Caco-2 (cell line): ENCODE measurements at places on chromosomes 7 and 10. TPM values are rescaled to one million over a fixed set of nuclear protein-coding genes. Genes with fewer than 3 reads are reported as not detected.

Gene CTBP2
- total RNA-seq = 97.2 and 99.6 TPM in 2 replicates

Gene LEP
- total RNA-seq = not detected in 2 replicates

Gene ODAD2
- not detected in 2 replicates for total RNA-seq

Gene ZNF316
- total RNA-seq = 34.1 and 34.3 TPM in 2 replicates

- H3K36me3 ChIP-seq = no peaks in the 10 kb centered on the region
- no peak overlapping the region for H3K4me3 ChIP-seq
- H3K27me3 ChIP-seq = no peaks in the 10 kb centered on the region
- DNase-seq = no peak
- H3K4me1 ChIP-seq = no peaks in the 10 kb centered on the region
- no peak overlapping the region for H3K27ac ChIP-seq
Observed at GRCh38 chr10:16386855-16387254, 50.0 kb upstream of the PTER start.

- H3K27me3 ChIP-seq = no peaks in the 10 kb centered on the region; the same call in 1 of the 2 replicates
- H3K4me3 ChIP-seq = no peak overlapping the region
- DNase-seq = no peak
- H3K36me3 ChIP-seq = no peaks in the 10 kb centered on the region
- no peaks in the 10 kb centered on the region for H3K4me1 ChIP-seq
Observed at GRCh38 chr10:30980951-30981616, 50.6 kb downstream of the ZNF438 start.

GRCh38 chr7:100413889-100414288, 14.6 kb downstream of the ZCWPW1 start:
- no peak overlapping the region for H3K27ac ChIP-seq
- H3K4me1 ChIP-seq = no peaks in the 10 kb centered on the region
- H3K27me3 ChIP-seq = 0 out of 2 replicates have a peak, but pooled peaks cover 1% of the 10 kb centered on the region
- no peak overlapping the region for H3K4me3 ChIP-seq

GRCh38 chr7:29453021-29453420, 110.6 kb upstream of the PRR15 start:
- no peaks in the 10 kb centered on the region for H3K27me3 ChIP-seq
- H3K27ac ChIP-seq = no peak overlapping the region
- no peak overlapping the region for H3K4me3 ChIP-seq
- no peak for DNase-seq
- H3K36me3 ChIP-seq = no peaks in the 10 kb centered on the region

DNA sequence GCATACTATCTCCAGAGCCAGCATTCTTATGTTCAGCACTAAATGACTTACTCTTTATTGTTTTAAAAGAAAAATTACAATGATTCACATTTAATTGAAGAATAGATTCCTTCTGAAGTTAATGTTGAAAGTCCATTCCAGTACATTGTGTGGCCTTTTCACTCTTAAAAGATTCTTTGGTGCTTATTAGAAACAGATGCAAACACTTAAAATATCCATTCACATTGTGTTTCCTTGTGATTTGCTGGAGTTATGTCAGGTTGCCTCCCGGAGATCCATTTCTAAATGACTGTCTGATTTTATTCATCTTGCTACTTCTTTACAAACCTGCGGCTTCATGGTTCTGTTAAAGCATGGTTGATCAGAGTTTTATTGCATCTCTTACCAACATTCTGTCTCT, 152.8 kb downstream of the FOXP2 start:
- no peak overlapping the region for H3K27ac ChIP-seq
- no peaks in the 10 kb centered on the region for H3K4me1 ChIP-seq
- no peak for DNase-seq
- H3K36me3 ChIP-seq = no peaks in the 10 kb centered on the region
- no peaks in the 10 kb centered on the region for H3K27me3 ChIP-seq

DNA sequence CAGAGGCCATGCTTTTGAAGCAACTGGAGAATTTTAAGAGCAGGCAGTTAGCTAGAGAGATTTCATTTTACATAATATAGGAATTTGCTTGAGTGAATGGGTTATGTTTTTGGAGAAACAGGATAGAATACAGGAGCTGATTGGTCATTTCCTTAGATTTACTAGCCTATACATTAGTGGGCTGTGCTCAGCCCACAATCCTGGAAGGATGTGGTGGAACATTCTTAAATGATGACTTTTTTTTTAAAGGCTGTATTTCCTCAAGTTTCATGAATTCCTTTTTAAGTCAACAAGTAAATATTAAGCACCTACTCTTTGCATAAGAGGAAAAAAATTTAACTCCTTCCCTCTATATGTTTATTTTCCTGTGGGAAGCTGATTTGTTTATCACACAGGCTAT, 314.4 kb upstream of the BMPER start:
- no peak for DNase-seq
- H3K4me3 ChIP-seq = no peak overlapping the region
- H3K27ac ChIP-seq = no peak overlapping the region
- no peaks in the 10 kb centered on the region for H3K36me3 ChIP-seq
- no peaks in the 10 kb centered on the region for H3K4me1 ChIP-seq

- no peak overlapping the region for H3K4me3 ChIP-seq
- H3K27me3 ChIP-seq = no peaks in the 10 kb centered on the region; the same call in 1 of the 2 replicates
- H3K27ac ChIP-seq = no peak overlapping the region
- H3K4me1 ChIP-seq = no peaks in the 10 kb centered on the region
- H3K36me3 ChIP-seq = no peaks in the 10 kb centered on the region
Observed at GRCh38 chr7:45595809-45596664, 21.9 kb downstream of the ADCY1 start.

- H3K4me3 ChIP-seq = no peak overlapping the region
- H3K4me1 ChIP-seq = no peaks in the 10 kb centered on the region
- no peak overlapping the region for H3K27ac ChIP-seq
- H3K36me3 ChIP-seq = no peaks in the 10 kb centered on the region
- H3K27me3 ChIP-seq = no peaks in the 10 kb centered on the region
- DNase-seq = no peak
Observed at GRCh38 chr7:102914585-102914984, 1.8 kb downstream of the LRRC17 start.

DNA sequence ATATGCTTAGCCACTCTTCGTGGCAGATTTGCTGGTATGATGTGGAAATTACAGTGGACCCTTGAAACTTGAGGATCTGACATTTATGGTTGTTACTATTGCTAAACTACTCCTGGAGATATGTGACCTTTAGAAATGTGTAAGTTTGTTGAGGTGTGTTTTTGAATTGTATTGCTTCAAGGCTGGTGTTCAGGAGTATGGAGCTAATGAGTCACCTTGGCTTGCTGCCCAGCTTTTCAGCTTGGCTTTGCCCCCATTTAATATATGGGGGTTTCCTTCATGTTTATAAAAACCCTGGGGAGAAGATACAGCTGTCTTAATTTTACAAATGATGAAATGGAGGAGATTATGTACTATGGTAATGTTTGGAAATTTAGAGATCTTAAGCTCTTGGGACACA, 11.6 kb downstream of the HBP1 start:
- H3K27ac ChIP-seq = no peak overlapping the region
- H3K4me1 ChIP-seq = peaks cover 7% of the 10 kb centered on the region; the same call in 1 of the 2 replicates
- no peaks in the 10 kb centered on the region for H3K36me3 ChIP-seq
- DNase-seq = no peak
- H3K27me3 ChIP-seq = no peaks in the 10 kb centered on the region

DNA sequence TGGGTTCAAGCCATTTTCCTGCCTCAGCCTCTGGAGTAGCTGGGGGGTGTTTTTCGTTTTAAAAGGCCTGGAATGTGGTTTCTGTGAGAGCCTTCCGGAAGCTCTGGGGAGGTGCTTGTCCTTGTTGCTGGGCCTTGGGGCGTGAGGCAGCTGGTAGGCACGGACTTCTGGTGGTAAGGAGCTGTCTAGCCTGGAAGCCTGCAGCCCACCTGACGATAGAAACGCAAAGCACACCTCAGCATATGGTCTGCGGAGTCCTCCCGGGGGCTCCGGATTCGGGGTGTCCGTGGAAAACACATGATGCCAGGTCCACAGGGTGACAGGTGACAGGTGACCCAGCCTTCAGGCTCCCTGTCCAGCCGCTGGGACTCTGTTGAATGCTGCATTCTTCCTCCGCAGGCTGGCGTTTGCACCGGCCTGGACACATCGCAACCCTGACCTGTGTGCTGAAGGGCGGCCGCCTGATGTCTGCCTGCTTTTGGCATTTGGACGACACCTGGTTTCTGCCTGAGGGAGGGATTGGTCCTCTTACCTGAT, 37.3 kb downstream of the INPP5A start:
- DNase-seq = peak; percentile 40
- peak overlapping the region; percentile 26 for H3K27ac ChIP-seq
- H3K27me3 ChIP-seq = no peaks in the 10 kb centered on the region
- no peaks in the 10 kb centered on the region for H3K36me3 ChIP-seq
- H3K4me1 ChIP-seq = peaks cover 33% of the 10 kb centered on the region

DNA sequence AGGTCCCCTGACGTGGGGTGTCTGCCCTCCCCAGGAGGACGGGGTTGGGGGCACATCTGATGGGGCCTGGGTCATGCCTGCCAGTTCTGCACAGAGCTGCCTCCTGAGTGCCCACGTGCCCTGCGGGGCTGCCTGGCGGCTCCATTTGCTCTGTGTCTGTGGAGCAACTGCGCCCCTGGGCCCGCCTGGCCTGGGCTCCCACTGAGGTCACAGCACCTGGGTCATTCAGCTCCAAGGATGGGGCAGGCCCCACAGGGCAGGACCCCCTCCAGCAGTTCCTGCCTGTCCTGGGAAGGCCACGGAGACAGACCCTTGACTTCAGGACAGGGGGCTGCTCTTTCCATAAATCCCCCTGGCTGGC, 590.6 kb downstream of the PTPRN2 start:
- H3K27me3 ChIP-seq = no peaks in the 10 kb centered on the region
- H3K4me1 ChIP-seq = no peaks in the 10 kb centered on the region
- H3K4me3 ChIP-seq = no peak overlapping the region

DNA sequence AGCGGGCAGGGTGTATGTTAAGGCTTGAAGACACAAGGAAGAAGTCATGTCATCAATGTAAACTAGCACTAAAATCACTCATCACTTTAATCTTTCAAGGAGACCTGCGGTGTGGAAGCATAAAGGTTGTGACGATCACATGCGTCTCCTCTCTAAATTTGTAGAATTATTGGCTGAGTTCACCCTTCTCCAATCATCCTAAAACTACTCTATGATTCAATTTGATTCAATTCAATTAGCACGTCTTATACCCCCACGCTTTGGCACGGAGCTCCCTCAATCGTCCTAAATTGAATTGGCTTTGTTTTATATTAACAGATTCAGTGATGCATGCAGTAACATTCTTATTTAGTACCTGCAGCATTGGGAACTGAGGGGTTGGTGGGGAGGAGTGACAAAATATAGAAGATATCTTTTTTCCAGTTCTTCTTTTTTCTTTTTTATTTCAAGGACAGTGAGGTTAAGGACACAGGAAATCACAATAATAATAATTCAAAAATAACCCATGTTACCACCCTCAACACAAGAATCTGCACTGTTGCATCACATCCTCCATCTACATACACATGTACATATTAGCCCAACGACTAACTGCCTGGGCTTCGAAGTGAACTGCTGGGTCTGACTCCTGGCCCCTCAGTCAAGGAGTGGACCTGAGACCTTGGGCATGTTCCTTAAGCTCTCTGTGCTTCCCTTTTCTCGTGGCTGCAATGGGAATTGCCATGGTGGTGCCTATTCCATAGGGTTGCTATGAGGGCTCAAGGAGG, 86.5 kb downstream of the LSM5 start:
- H3K36me3 ChIP-seq = no peaks in the 10 kb centered on the region
- H3K4me3 ChIP-seq = no peak overlapping the region
- no peaks in the 10 kb centered on the region; the same call in 1 of the 2 replicates for H3K27me3 ChIP-seq
- DNase-seq = no peak
- H3K27ac ChIP-seq = no peak overlapping the region
- no peaks in the 10 kb centered on the region for H3K4me1 ChIP-seq

DNA sequence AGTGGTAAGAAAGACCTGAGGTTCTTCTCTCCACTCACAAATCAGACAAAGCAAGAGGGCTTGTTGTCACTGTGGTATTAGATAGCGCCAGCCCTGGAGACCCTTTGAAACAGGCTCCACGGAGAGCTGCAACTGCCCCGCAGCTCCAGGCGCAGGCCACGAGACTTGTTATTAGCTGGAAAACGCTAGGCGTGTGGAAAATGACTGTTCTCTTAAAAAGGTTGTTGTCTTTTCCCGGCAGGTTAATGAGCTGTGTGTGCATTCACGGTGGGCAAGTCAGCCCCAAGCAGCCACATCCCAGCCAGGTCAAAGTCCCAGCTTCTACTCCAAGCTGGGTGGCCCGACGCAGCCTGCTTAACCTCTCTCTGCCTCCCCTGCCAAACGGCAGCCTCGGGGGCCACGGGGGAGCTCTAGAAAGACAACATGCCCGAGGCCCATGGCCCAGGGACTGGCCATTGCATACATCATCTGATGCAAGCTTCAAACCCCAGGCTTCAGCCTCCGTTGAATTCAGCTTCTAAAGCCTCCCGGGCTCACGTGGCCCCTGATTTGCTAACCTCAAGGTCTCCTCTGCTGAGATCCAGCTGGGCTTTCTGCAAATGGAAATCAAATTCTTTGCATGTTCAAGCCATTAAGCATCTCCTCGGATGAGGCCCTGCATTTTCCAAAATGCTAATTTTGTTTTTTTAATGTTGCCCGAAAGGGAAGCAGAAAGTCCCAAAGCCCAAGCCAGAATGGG, 61.3 kb upstream of the DNAAF5 start:
- H3K4me3 ChIP-seq = no peak overlapping the region
- no peaks in the 10 kb centered on the region for H3K27me3 ChIP-seq
- no peak overlapping the region for H3K27ac ChIP-seq
- H3K36me3 ChIP-seq = no peaks in the 10 kb centered on the region; the same call in 1 of the 2 replicates

DNA sequence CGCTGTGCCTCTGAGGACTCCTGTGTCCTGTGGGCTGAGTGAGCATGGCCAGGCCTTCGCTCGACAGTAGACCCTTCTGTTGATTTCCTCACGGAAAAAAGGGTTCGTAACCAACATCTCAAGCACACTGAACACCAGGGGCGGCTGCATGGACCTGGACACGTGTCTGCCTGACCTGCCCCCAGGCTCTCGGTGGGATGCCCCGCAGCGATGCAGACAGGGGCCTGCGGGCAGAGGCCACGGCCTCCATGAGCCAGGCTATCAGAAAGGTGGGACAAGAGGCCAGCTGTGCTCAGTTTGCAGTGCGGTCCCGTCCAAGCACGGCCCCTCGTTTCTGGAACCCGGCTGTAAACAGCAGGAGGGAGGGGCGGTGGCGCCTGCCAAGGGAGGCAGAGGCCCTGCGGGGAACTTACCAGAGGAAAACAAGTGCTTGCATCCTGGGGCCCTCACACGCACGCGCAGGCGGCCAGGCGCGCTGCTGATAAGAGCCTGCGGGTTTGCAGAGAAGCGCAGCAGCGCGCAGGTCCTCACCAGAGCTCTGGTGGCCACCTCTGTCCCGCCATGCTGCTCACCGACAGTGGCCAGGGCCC, 10.6 kb downstream of the GPR146 start:
- no peak for DNase-seq
- H3K36me3 ChIP-seq = no peaks in the 10 kb centered on the region; the same call in 1 of the 2 replicates
- no peaks in the 10 kb centered on the region for H3K4me1 ChIP-seq
- no peaks in the 10 kb centered on the region for H3K27me3 ChIP-seq
- H3K27ac ChIP-seq = no peak overlapping the region

- no peak overlapping the region for H3K27ac ChIP-seq
- no peak overlapping the region for H3K4me3 ChIP-seq
- no peaks in the 10 kb centered on the region for H3K36me3 ChIP-seq
- no peak for DNase-seq
- no peaks in the 10 kb centered on the region for H3K4me1 ChIP-seq
Observed at GRCh38 chr10:125564570-125564969, 118.4 kb downstream of the TEX36 start.
